NT2/D1 (cell line): ENCODE measurements at places on chromosomes 7 and 10.

DNA sequence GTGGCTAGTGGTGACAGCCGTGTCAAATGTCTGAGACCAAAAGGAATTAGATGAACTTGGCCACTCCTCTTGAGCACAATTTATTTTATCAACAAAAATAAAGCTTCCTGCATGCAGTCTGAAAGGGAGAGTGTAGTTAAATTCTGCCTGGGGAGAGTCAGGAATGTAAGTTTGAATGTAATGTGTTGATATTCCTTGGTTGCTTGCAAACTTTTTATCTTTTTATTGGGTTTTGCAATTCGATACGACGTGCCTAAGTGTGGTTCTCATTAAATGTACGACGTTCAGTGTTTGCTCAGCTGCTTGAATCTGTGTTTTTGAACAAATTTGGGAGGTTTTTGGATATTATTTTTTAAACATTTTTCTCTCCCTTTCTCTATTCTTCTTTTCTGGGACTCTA lies 839.9 kb downstream of the CCSER2 start:
- no peak for DNase-seq

- no peak for DNase-seq
Measured at GRCh38 chr10:129646973-129647372, 179.9 kb downstream of the MGMT start.

GRCh38 chr7:102832674-102833073 lies 80.1 kb upstream of the LRRC17 start:
- DNase-seq: no peak

DNA sequence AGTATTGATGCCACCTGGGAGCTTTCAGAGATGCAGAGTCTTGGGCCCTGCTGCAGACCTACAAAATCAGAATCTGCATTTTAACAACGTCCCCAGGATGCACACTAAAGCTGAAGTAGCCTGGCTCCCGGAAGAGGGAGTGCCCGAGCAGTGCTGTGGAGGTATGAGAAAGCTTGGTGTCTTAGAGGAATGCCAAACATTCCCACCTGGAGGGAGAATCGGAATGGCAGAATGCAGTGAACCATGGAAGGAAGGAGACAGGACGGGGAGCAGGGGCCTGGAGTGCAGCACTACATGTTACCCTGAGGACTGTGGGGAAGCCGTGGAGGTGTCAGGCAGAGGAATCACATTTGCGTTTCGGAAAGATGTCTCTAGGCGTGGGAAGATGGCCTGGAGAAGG lies 90.9 kb downstream of the AOAH start:
- peak; percentile 87 for DNase-seq

- no peak for DNase-seq
Measured at GRCh38 chr7:125602441-125602840, 672.8 kb upstream of the POT1 start.

DNA sequence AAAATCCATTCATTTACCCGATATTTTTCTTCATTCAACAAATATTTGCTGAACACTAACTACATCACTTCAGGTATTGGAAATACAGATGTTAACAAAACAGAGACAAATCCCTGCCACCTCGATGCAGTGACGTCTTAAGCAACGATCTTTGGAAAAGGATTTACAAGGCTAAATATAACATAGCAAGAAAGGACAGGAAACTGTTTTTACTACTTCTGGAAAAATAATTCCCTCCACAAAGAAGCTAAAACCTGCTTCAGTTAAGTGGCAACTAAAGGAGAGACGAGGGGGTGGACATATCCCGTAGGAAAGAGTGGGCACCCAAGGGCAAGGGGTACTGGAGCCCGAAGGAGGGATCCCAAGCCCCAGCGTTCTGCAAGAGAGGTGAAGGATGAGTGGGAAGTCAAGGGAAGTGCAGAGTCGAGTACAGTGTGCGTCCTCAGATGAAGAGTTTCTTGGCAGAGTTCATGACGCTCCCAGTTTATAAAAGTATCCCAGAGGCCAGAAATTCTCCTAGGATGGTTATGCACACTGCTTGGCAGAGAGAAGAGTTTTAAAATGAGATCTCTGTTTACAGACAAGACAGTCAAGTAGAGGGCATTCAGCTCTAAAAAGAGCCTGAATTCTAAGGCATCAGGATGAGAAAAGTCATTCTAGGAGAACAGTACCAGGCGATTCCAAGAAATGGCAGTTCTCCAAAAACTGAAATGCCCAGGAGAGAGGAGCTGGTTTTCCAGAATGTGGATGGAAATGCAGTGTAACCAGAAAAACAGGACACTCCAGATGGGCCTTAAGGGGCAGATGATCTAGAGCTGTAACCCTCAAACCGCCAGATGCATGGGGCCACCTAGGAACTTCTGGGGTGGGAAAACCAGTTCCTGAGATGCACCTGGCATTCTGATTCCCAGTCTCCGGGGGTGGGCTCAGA lies 97.3 kb downstream of the GRB10 start:
- DNase-seq: no peak

- no peak for DNase-seq
Measured at GRCh38 chr7:31107106-31108090, 55.3 kb downstream of the ADCYAP1R1 start.

- peak; percentile 85 for DNase-seq
Measured at GRCh38 chr7:3722396-3722922, 421.4 kb downstream of the SDK1 start.

DNA sequence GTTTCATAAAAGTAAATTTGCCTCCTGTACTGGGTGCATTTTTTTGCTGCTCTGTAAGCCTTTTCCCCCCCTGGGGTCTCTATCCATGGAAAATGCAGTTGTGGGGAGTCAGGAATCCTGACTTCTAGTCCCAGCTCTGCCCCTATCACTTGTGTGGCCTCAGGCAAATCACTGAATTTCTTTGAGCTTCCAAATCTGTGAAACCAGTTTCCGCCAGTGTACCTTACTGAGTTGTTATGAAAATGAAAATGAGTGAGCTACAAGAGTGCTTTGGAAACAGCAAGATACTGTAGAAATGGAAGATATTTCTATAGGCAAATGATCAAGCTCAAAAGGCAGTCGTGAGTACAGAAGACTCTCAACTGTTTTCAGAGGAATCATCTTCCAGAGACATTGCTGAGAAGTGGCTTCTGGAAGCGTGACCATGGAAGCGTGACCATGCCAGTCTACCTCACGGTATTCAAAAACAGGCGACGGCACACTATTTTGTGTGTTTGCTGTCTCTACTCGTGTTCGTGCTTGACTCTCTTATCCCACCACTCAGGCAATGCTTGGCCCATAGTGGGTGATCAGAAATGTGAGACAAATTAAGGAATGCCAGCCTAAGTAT lies 107.4 kb downstream of the ATXN7L1 start:
- no peak for DNase-seq

DNA sequence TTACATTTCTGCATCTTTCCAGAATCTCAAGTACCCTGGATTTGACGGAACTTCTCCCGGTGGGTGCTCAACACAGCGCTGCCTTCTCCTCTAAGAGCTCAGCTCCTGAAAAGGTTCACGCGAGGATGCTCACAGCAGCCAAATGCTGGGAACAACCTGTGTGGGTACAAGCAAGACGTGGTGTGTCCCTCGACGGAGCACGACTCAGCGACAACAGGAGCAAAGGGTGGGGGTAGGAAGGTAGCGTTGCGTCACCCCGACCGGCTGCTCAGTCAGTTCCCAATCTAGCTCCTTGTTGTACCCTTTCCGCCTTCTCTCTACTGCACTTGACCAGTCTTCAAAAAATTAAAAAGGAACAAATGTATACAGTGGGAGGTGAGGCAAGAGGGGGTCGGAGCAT lies 117.3 kb downstream of the PTPRN2 start:
- DNase-seq: peak; percentile 54

GRCh38 chr7:22696541-22697228 lies 30.3 kb upstream of the IL6 start:
- DNase-seq: no peak

GRCh38 chr7:137836113-137836509 lies 10.7 kb downstream of the DGKI start:
- DNase-seq: no peak

DNA sequence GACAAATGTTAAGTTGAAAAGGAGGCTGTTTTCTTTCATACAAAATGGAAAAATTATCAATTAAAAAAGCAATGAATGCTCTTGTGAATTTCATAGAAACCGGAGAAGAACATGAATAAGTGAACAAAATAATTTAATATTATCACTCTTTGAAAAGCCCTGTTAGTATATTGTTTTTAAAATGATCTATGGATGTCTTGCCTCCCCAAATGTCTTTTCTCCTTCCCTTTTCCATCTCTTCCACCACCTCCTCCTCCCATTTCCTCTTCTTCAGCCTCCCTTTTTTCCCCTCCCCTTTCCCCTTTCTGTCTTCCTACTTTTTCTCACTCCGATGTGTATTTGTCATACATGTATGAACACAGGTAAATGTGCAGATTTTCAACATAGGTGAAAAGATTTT lies 234.7 kb downstream of the MALRD1 start:
- DNase-seq: no peak

DNA sequence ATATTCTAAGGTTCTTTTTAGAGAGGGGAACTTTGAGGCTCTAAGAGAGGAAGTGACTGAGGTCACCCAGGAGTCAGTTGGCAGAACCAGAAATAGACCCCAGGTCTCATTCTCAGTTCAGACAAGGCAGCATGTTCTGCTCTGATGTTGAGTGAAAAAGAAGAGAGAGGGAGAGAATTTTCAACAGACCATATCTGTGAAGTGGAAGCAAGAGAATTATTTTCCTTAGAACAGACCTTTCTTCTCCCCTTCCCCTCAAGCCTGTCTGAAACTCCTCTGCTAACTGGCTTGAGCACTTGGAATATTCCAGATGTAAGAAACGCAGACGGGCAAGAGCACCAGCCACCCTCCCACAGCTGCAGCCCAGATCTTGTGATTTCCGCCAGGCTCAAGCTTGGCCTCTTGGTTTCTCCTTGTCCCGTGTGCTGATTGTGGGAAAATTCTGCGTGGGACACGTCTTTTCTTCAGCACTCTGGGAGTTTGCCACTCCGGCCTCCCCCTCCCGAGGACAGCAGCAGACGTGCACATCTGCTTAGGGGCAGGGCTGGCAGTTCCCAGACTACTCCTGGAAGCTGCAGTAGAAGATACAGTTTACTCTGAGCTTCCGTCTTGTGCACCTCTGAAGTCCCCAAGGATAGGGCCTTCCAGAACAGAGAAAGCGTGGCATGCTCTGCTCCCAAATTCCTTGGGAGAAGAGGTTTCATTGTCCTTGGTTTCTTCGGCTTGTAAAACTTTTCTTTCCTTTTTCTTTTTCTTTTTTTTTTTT lies 22.7 kb upstream of the IKZF1 start:
- DNase-seq: no peak

- DNase-seq: no peak
Measured at GRCh38 chr7:155792999-155793560, 19.2 kb downstream of the SHH start.
